AG20443 (cell line): ENCODE measurements at places on chromosomes 4 and X.

DNA sequence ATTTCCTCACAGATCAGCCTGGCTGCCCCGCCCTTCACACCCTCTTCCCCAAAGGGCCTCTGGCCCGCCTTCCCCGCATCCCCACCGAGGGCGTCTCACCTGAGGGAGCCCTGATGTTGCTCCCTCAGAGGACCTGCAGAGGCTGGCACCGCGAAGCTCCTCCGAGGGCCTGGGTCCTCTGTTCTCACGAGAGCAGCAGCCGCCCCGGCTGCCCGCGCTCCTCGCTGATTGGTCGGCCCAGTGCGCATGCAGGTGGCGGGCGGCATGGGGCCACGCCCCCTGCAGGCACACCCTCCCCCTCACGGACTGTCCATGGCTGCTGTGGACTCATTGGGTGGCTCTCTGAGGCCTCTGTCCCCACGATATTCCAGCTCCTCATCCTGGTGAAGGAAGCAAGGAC, at the start of gene FAM9C:
Gene FAM9C (minus strand): TSS at position 180 of the 400 bp plus-strand sequence. CDS start 831 bp downstream, outside the sequence.
- no peak for DNase-seq

DNA sequence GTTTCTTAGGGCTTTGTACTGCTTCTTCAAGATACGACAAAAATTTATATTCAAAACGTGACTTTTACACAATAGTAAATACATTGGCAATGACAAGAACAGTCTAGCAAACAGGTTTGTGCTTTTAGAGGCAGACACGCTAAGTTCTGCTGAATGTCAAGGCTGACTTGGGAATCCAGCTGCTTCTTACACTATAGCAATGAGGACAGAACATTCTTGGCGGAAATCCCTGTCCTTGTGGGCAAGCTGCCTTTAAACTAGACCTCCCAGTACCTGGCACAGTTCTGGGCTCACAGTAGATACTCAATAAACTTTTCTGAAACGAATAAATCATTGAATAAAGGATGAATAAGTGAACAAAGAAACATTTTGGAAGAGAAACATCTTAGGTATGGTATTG, 148.2 kb downstream of the RASL11B start:
- DNase-seq: peak; percentile 42

GRCh38 chrX:154530286-154530685, 14.3 kb upstream of the FAM3A start:
- no peak for DNase-seq

GRCh38 chr4:127528302-127528701, 104.5 kb upstream of the INTU start:
- no peak for DNase-seq

GRCh38 chrX:121336831-121337421, 289.5 kb downstream of the GLUD2 start:
- no peak for DNase-seq
